Mammary epithelial cell (primary cell): ENCODE measurements at places on chromosomes 1 and 21. TPM values are rescaled to one million over a fixed set of nuclear protein-coding genes. Genes with fewer than 3 reads are reported as not detected.

The ASB17 gene
- not detected for polyA plus RNA-seq

The ADAMTS1 gene
- 72.7 TPM for polyA plus RNA-seq

The CYP4X1 gene
- polyA plus RNA-seq: 0.22 TPM

The AKR7A3 gene
- 0.16 TPM for polyA plus RNA-seq

The HES2 gene
- polyA plus RNA-seq: 29.0 TPM

The NUP133 gene
- polyA plus RNA-seq: 11.7 TPM

The MORN1 gene
- 4.0 TPM for polyA plus RNA-seq

The TNFAIP8L2 gene
- polyA plus RNA-seq: not detected

The GNAT2 gene
- polyA plus RNA-seq: 0.20 TPM

The NPHS2 gene
- not detected for polyA plus RNA-seq

The OR2M3 gene
- not detected for polyA plus RNA-seq

The SETD4 gene
- 9.9 TPM for polyA plus RNA-seq

The CD1B gene
- not detected for polyA plus RNA-seq

The MPZ gene
- 1.3 TPM for polyA plus RNA-seq

GRCh38 chr1:200739702-200740570, 1.2 kb downstream of the CAMSAP2 start:
- DNase-seq: peak; percentile 36

GRCh38 chr1:241114699-241115233, 242.2 kb downstream of the RGS7 start:
- DNase-seq: no peak

DNA sequence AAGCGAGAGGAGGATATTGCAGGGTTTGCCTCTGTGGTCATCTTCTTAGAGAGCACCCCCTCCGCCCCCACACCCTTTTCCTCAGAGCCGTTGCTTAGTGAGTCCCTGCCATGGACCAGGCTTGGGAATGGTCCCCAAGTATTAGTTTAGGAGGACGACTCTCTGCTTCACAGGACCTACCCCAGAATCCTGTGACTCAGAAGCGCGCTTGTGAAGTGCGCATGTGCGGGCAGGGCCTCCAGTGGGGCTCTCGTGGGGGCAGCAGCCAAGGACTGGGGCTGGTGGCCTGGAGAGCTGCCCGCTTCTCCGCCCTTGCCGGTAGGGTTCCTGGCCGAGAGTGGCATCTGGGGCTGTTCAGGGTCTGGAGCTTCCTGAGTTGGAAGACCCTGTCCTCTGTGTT, 37.3 kb upstream of the HMGN1 start:
- DNase-seq: no peak

DNA sequence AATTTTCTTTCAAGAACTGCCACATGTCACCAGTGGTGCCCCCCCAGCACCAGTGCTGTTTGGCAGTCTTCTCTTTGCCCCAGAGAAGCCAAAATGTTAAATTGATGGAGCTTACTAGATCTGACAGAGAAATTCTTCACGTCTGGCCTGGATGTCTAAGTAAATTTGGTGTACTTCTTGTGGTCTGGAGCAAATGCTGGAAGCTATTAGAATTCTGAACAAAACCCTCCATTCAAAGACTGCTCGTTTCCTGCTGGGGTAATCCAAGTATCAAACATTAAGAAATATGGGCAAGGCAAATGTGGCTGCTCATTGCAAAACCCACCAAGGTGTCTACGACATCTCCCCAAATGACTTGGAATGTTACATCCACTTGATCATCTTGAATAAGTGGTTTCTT, 92.3 kb downstream of the ROR1 start:
- no peak for DNase-seq

- no peak for DNase-seq
Observed at GRCh38 chr1:22953740-22954141, 18.9 kb downstream of the LACTBL1 start.

DNA sequence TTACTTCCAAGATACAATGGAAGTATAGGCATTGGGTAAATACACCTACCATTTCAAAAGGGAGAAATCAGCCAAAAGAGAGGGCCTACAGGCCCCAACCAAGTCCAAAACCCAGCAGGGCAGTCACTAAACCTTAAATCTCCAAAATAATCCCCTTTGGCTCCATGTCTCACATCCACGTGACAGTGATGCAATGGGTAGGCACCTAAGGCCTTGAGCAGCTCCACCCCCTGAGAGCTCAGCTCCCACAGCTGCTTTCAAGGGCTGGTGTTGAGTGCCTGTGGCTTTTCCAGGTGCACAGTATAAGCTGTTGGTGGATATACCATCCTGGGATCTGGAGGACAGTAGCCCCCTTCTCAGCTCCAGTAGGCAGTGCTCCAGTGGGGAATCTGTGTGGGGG, 72.5 kb downstream of the UROD start:
- no peak for DNase-seq

- DNase-seq: no peak
Observed at GRCh38 chr21:28927130-28927529, 65.5 kb downstream of the LTN1 start.

DNA sequence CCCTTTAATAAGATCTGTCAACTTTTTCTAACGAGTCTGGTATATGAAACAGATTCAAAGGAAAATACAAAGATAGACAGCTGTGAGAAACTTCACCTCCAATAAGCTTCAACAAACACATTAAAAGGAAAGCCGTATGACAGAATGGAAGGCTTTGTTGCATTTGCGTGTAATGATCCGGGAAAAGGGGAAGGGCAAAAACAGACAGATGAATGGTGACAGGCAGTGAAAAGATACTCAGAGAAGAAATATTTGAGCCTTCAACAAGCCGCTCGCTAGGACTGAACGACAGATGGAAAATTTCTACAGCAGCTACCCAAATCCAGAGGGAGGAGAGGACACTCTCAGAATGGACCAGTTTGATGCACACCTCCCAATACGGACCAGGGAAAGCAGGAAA, 14.9 kb downstream of the COPA start:
- DNase-seq: no peak

GRCh38 chr1:26278303-26278702, 1.6 kb upstream of the SH3BGRL3 start:
- peak; percentile 98 for DNase-seq

DNA sequence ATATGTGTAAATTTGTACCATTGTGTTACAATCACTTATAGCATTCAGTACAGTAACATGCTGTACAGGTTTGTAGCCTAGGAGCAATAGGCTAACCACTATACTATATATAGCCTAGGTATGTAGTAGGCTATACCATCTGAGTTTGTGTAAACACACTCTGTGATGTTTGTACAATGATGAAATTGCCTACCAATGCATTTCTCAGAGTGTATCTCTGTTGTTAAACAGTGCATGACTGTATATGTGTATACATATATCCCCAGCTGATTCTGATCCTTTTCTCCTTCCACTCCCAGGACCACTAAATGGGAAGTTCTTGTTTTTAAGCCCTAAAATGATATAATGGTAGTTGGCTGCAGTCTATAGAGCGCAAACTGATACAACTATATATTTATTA, 7.8 kb downstream of the GNPAT start:
- no peak for DNase-seq

DNA sequence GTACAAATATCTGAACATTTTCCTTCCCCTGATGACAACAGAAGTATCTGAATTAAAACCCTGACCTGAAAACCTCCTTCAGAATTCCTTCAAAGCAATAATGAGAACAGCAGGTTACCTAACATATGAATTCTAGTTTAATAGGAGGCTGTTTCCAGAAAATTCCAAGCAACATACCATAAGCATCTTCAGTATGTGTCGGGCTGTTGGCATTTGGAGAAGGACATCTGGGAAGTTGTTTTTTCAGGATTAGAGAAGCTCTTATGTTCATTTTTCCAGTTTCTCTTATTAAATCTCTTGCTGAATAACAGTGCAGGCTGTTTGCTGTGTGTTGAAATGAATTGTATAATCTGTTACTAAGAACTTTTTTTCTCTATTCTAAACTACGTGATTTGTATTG, 101.5 kb downstream of the PLA2G4A start:
- DNase-seq: no peak

- DNase-seq: no peak
Observed at GRCh38 chr1:28071813-28072212, 16.6 kb downstream of the EYA3 start.

- DNase-seq: no peak
Observed at GRCh38 chr21:43605320-43606215, 53.7 kb downstream of the HSF2BP start.

DNA sequence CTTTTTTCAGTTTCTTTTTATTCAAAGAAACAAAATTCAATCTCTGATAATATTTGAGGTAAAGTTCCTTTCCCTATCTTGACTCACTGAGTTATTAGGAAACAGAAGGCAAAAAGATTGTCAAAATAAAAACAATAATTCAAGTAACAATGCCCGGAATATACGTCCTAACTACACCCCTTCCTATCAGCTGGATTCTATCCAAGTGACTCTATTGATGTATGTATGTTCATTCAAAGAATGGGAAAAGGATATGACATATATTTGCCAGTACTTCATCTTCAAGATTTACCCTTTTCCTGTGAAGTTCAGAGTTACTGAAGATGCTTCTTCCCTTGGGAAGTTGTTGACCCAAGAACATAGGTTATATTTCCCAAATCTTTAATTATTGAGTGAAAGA, 13.7 kb downstream of the SPRTN start:
- no peak for DNase-seq

GRCh38 chr1:243258731-243259130, 2.9 kb downstream of the SDCCAG8 start:
- no peak for DNase-seq

DNA sequence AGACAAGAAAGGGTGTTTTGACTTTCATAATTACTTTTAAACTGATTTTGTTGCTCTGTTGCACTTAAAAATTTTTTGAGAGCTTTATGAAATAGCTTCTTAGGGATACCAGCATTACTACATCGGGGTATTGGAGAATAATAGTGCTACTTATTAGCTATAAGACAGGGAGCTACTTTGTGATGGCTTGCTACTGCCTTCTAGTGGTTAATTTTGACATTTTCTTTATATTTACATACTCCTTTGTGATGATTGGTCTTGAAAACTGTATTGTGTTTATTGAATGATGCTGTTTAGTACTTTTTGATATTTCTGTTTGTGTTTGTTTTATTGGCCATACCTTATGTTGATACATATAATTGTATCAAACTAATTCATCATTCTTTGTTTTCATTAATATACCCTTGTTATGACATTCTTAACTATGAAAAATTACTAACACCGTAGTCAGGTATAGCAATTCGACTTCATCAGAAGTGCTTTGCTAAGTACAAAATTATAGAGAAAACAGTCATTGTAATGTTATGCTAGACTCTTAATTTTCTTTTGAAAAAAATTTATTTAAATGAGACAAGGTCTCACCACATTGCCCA, 85.5 kb downstream of the CLIC4 start:
- DNase-seq: peak; percentile 55

GRCh38 chr1:41914516-41914915, 4.2 kb downstream of the HIVEP3 start:
- no peak for DNase-seq

DNA sequence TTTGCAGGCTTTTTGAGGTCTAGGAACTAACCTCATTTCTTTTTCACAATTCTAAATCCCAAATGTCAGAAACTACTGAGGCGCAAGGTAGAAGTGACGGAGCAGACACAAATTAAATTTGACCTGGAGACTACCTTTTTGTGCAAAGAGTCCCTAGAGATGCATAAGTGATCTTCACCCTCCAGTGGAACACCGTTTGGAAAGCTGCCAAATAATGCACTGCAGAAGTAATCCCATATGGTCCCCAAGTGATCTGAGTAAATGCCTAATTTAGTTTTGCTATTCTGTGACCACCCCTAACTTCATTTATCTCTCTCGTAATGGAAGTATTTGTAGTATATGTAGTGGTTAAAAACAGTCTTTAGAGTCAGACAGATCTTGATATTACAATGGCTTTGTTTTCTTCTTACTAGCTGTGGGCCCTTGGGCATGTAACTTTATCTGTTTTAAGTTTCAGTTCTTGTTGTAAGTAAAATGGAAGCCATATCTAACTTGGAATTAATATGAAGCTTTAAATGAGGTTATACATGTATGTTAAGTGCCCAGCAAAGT, 70.4 kb upstream of the IPO9 start:
- no peak for DNase-seq

DNA sequence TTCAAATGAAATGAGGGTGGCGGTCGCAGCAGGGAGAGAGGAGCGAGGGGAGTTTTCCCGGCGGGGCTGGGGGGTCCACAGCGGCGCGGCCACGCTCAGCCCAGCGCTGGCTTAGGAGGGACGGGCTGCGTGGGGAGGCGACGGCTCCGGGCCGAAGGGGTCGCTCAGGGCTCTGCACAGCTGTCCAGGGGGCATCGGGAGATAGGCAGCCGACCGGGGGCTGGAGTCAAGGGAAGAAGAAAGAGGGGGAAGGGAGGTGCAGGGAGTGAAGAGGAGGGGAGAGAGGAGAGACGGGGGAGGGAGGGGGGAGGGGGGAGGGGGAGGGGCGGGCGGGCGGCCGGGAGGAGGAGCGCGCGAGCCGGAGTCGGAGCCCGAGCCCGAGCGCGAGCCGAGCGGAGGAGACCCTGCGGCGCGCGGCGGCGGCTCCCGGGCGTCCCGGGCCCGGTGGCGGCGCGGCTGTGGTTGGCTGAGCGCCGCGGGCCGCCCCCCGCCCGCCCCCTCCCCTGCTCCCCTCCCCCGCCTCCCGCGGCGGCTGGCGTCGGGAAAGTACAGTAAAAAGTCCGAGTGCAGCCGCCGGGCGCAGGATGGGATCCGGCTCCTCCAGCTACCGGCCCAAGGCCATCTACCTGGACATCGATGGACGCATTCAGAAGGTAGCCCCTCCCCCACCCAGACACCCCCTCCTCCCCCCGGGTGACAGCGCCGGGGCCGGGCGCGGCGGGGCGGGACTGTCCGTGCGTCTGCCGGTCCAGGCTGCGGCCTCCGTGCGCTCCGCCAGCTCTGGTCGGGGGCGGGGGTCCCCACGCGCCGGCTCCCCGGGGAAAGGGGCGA, at the start of gene PDE9A:
PDE9A (plus strand) TSS at position 391 of the 831 bp plus-strand sequence; CDS start at position 585, 194 bp downstream.
- no peak for DNase-seq

GRCh38 chr21:36918291-36918690, 48.2 kb downstream of the HLCS start:
- DNase-seq: no peak

GRCh38 chr21:35840197-35840799, 220.0 kb downstream of the SETD4 start:
- peak; percentile 59 for DNase-seq

- no peak for DNase-seq
Observed at GRCh38 chr1:54547601-54548388, at the start of gene ACOT11. TSS of gene ACOT11 (plus strand) at chr1:54548228. CDS start at chr1:54548310, 82 bp downstream.

DNA sequence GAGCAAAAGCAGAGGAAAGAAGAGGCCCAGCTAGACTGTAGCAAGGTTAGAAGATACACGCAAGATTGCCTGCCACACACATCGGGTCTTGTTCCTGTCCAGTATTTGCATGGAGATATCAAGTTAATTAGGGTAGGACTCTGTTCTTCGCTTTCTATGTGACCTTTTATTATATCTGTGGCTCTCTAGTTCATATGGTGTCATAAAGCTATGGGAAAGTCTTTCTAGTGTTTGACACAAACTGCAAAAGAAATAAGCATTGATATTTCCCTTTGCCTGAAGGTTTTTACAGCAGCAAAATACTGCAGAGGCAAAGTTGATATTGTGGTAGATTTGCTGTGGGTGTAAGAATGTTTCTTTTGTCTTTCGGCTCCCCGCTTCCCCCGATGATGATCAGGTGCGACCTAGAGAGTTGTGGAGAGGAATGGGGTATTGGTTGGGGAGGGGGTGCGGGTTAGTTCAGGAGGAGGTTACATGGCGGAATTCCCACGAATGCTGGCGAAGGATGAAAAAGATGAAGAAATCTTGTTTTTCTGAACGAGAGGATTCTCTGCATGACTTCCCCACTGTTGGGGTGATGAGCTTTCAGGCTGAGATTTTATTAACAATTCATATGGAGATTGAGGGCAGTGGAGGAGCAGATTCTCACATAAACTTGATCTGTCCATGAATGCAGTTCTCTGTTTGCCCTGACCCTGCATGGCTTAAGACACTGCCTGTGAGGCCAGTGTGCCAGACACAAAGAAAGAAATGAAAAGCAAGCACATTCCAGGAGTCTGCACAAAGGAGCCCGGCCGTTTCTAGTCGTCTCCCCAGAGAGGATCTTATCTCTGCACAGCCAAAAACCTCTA, 550.2 kb downstream of the USP25 start:
- DNase-seq: no peak
